ENCODE measurements at places on chromosomes 5 and 9.

GRCh38 chr5:14244721-14245120 is 101.6 kb downstream of the TRIO start:
- no peak for DNase-seq

GRCh38 chr5:42887575-42887974 is 75.9 kb upstream of the SELENOP start:
- DNase-seq = no peak

DNA sequence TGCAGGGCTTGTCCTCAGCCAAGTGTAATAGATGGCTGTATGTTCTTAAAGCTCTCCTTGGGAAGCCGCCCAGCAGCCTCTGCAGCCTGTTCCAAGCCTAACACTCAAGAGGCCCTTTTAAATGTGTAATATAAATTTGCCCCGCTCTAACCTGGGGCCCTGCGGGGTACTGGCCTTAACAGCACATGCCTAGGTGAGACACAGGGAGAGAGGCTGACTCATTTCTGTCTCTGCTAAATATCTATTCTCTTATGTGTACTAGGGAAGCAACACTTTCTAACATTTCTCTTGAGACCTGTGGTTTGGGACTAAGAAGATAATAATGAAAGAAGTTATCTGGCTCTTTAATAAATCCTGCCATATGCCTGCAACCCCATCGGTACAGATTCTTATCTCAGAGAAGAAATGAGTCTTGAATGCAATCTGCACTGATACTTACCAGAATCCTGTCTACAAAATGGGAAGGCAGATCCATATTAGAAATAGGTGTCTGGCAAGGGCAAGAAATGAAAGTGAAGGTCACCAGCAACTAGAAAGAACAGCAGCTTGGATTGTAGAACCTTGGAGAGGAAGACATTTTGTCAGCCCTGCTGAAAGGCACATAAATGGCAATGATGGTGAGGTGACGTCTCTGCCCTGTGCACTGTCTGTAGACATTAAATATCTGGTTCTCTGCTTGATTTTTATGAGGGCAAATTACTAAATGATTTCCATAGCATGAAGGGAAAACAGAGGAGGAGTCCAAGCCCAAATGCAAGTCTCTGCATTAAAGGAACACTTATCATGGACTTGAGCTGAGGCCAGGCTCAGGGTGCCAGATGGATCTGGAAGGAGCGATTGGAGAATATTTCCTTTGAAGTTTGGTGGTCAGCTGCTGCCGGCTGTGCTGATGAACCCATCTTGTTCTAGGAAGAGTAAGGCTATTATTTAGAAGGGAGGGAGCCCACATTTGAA is 14.5 kb upstream of the TGFBI start:
- no peak for DNase-seq

DNA sequence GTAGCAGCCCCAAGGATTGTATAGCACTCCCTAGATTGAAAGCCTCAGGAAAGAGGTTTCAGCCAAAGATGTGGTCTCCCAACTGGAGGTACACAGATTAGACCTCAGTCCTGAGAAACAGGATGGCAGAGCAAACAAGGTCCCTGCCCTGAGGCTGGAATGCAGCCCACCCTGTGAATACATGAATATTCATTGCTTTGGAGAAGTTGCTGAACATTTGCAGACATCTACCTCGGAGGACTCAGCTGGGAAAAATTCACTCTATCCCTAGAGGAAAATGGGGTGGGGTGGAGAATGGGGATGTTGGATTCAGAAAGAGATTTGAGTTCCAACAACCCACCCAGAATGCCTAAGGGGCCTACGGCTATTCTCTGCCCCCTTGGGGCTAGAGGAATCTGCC is 129.4 kb downstream of the SLIT3 start:
- DNase-seq = no peak

DNA sequence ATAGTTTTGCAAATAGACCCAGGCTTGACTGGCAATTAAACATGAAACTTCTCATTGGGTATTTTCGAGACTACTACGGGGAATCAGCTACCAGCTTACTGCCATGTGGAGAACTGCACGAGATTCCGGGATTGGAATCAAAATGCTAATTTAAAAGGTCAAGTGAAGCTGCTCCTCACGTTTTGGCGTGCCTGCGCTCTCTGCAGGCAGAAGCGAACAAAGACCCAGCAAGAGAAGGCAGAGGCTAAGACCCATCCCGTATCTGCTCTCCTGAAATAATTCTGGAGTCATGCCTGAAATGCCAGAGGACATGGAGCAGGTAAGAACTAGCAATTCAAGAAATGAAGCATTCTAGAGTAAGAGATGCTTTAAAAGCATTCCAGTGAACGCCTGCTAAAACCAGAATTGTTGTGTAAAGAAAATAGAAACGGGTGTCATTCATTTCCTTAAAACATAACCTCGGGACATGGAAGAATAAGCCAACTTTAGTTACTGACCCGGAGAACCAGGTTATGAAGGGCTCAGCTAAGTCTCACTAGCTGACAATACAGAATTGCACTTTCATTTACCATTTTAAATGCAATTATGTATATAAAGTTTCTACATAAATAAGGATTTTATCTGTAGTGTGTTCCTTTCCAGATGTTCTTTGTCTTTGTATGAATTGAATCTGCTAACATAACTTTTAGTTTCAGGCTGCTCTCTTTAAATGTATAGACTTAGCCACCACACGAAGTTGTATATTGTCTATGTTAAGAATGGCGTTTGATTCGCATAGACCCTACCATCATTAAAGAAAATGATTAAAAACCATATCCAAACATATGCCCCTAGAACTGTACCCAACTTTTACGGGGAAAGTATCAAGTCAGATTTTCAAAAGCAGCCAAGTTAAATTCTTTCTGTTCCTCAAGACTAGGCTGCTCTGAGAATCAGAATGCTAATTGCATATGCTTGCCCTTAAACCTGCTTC is 2.0 kb upstream of the MAT2B start:
- no peak for DNase-seq

- no peak for DNase-seq
These were observed 77.1 kb upstream of the IQGAP2 start for GRCh38 chr5:76325876-76326491.

DNA sequence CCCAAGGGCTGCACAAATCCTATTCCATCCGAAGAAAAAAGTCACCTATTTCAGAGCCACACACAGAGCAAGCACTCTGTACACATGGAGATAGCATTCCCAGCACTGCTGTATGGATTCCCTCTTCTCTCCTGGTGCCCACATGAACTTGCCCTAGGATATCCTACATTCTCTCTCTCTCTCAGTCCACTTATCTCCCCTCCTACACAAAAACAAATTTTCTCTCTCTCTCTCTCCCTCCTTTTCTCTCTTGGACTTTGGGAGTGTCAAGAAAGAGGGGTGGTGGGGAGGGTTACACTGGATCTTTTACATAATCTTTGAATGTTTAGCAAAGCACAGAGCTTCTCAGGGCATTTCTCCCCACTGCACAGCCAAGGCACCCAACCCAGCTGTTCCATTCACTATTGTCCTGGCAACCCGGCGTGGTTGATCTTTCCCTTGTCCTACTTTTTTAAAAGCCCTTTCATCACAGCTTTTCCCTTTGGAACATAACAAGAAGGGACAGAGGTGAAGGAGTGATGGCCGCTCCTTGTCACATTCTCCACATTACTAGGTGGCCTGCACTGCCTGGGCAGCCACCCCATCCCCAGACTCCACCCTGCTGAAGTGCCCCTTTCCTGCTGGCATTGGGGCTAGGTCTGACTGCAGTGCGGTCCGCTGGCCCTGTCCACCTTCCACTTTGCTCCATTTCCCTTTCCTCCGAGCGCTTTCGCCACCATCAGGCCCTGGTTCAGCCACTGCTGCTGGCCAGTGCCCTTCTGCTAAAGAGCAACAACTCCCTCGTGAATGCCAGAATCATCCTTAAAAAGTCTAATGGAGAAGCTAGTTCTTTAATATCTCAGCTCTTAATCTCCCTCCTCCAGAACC is 22.2 kb upstream of the SLC1A3 start:
- DNase-seq = no peak

DNA sequence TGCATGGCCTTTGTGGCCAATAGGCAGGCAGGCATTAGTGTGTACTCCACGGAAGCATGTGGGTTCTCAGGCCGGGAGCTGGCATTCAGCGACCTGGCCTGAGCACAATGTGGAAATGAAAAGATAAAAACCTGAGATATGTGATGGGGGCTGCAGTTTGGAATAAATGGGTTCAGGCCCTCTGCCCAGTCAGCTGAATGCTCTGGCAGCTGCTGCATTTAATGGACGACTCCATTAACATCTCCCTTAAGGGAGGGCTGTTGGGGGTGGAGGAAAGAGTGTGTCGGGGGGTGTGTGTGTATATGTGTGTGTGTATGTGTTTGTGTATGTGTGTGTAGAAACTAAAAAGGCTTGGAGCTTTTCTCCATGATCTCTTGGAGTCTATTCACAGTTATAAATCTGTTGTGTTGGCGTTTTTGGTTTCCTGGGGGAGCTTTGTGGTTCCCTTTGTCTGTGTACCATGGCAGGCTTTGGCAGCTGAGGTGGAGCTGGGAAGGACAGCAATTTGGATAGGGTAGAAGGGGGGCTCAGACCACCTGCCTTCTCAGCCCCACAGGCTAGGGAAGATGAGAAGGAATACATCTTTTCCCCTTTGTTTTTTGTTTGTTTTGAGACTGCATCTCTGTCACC is 27.3 kb upstream of the HSPA9 start:
- no peak for DNase-seq

DNA sequence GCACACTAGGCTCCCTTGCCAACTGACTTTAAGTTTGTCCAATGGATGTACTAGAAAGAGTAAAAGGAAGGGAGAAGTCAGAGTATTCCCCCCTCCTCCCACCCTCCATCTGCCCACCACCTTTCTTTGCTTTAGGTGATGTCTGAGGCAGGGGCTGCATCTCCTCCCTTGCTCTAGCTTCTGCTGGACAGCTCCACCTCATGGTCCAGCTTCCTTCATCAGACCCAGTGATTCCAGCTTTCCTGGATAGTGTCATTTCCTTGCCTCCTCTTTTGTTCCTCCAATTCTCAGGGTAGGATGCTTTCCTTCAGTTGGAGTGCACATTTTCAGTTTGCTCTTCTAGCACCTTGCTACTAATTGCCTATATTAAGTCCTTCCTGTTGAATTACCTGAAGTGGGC is 67.4 kb downstream of the RAD23B start:
- DNase-seq = no peak

DNA sequence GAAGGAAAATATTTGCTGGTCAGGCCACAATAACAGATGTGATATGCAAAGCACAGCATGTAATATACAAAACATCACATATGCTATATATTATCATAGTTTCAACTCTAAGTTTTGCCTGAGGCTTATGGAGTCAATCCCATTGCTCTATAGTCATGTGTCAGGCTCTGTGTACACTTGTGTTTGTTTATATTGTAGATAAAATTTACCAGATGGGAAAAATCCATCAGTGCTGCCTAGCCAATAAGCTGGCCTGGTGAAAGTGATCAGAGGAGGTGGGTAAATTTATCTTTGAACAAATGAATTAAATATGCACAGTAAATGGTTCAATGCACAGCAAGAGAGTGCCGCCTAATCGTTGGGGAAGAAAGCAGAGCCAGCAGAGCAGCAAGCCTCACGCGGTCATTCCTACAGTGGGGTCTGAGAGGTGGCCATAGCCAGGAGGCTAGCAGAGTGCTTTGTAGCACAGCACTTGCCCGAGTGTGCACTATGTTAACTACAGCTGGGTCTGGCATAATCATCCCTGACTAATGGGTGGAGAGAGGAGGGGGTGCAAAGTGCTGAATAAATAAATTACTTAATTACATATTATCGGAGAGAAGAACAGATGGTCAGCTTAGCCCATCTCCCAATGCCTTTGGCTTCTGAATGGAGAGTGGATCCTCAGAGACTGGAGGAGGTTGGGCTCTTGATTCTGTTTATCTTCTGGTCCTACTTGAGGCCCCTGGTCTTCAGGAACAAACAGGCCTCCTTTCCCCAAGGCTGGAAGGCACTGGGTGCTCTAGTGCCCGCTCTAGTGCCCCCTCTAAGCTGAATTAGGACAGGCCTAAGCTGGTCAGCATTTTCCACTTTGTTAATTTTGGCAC is 153.5 kb downstream of the MAT2B start:
- no peak for DNase-seq

GRCh38 chr5:51159164-51159563 is 224.1 kb upstream of the ISL1 start:
- no peak for DNase-seq

DNA sequence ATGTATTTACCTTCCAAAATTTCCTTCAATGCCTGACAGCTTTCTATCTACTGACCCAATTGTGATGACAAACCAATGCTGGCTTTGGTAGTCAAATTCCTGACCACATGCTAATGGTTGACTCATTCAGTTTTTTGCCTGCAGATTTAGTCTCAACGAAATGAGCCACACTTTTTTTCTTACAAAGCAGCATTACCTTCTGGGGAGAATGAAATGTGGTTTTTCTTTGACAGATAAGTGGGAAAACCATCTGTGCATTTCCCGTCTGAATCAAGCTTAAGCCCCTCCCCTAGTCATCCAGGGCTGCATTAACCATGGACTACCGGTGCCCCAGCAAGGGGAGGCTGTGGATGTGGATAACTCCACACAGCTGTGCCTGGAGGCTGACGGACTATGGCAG is 99.6 kb upstream of the TAF11L2 start:
- no peak for DNase-seq

GRCh38 chr9:80648336-80648735 is 1041.0 kb downstream of the TLE1 start:
- DNase-seq = no peak

GRCh38 chr9:96660692-96661248 is 5.7 kb upstream of the PRXL2C start:
- DNase-seq = no peak

DNA sequence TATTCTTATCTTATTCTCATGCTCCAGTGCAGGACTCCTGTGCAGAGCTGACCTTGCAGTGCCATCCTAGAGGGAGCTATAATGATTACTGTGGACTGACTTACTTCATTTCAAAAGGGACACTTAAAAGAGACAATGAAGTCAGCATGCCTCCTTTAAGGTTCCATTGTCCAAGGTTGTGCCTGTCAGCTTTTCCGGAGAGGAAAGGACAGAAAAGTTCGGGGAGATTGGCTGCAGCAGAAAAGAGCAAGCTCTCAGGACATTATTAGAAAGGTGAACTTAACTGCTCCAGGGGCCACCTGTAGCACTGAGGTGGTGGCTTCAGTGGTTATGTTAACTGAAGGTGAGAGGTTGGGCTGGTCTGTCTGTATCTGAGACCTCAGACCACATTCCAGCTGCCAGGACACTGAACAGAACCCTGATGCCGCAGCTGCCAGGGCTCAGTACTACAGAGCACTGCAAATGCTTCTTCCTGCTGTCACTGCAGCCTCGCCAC is 112.9 kb downstream of the ST8SIA4 start:
- DNase-seq = no peak

GRCh38 chr5:160269017-160269416 is 39.7 kb downstream of the FABP6 start:
- DNase-seq = no peak

DNA sequence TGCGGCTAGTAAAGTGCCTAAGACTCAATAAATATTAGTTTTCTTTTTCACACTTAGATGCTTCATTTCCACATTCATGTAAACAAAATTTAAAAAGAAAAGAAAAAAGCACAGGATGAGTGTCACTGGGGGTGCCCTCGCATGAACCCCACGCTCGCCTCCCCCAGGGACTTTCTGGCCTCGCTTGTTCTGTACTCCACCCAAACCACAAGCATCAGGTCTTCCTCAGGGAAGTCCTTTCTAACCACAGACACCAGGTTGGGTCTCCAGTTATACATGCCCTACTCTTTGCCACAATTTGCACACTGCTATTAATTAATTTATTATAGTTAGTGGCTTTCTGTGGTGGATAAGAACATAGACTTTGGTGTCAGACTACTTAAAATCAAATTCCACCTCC is 92.4 kb downstream of the RORB start:
- DNase-seq = no peak
